Cerebellar cortex (tissue), 1 donor: ENCODE measurements at places on chromosomes 1 and 21.

- no peak for DNase-seq
These were observed 97.0 kb downstream of the IGSF21 start for GRCh38 chr1:18204575-18204974.

DNA sequence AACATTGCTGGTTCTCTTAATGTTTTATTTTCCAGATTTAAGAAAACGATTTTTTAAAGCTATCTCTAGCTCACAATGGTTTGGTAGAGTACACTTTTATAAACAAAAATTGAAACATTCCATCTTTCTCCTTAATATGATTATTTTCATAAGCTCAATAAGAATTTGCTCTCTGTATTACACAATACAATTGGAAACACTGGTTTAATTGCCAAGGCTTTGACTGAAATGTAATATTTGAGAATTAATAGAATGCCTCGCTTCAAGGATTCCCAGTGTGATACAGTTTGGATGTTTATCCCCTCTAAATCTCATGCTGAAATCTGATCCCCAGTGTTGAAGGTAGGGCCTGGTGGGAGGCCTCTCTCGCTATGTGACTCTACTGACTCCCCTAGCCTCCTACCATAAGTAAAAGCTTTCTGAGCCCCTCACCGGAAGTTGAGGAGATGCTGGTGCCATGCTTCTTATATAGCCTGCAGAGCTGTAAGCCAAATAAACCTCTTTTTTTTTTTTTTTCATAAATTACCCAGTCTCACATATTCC, 67.4 kb downstream of the DDAH1 start:
- no peak for DNase-seq

GRCh38 chr1:9294910-9295636, 2.4 kb downstream of the SPSB1 start:
- DNase-seq: no peak

DNA sequence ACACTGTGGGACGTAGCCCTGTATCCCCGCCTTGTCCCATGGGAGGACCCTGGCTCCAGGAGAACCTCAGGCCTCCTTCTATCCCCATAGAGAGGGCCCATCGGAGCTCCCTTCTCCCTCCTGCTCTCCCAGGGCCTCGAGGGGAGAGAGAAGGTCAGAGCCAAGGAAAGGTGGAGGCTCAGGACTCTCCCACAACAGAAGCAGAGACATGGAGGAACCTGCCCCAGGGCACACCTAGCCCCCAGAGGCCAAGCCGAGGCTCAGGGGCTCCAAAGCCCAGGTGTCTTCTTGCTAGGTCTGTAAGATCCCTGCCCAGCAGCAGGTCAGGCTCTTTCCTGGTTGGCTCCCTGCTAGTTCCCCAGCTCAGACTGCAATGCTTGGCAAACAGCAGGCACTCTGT, 34.4 kb upstream of the ARF1 start:
- no peak for DNase-seq

DNA sequence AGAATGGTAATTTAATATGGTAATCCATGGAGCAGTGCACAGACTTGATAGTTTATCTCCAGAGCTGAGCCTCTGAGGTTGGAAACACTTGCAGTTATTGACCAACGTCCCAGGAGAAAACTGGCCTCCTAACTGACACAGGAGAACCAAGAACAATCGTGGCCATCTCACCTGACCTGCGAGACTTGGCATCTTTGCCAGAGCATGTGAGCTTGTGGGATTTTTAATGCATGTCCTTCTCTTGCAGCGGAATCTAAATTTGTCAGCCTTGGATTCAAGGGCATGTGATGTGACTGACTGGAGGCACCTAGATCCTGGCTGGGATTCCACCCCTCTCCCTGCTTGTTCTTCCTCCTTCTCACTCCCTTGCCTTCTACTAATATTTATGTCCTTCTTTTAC, 27.8 kb upstream of the SLC26A9 start:
- DNase-seq: no peak

DNA sequence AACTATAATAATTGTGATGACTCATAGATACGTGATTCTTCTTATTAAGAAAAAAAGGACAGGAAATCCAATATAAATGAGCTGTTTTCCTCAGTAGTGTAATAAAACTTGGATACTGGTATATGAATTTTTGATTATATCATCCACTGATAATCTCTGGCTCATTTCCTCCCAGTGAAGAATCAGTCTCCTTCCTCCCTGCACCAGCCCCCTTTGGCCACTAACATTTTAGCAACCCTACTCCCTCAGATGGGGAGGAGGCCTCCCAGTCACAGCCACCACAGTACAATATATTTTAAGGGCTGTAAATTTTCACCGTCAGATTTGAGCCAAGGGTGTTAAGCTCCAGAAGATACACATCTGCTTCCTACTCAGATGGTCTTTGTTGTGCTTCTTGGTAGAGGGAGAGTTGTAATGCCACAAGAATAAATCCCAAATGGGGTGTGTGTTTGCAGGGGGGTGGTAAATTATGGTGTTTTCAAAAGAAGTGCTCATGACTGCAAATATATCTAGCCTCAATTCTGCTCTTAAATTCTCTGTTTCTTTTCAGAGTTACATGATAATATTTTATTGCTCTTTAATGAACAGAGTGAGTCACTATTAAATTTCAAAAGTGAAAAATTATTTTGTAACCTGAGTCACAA, 153.5 kb downstream of the HLX start:
- DNase-seq: no peak

- peak; percentile 69 for DNase-seq
These were observed 54.9 kb upstream of the DNAJC6 start for GRCh38 chr1:65254320-65255034.

GRCh38 chr1:21706151-21706835, 37.1 kb upstream of the RAP1GAP start:
- DNase-seq: peak; percentile 8

GRCh38 chr1:7331926-7332535, 439.1 kb upstream of the VAMP3 start:
- no peak for DNase-seq

DNA sequence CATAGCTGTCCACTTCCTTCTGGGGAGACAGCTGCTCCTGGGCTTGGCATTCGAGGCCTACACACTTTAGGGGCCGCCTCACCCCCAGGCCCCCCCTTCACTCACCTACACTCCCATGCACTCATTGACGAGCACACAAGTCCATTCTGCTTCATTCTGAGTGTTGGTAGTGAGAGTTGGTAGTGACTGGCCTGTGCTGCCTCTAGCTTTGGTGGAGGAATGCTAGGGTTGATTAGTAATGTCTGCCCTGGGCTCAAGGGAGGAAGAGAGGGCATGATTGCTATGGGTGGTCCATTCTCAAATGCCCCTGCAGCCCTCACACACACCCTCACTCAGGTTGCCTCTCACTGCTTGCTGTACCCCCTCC, 30.4 kb downstream of the TRIM11 start:
- no peak for DNase-seq

GRCh38 chr1:239056940-239057339, 329.4 kb upstream of the CHRM3 start:
- DNase-seq: no peak

- no peak for DNase-seq
These were observed 3.1 kb upstream of the DSCAM start for GRCh38 chr21:40850071-40850470.
